ENCODE measurements at places on chromosomes 13 and 19.

- DNase-seq: no peak
Measured at GRCh38 chr13:43478211-43478610, 308.6 kb downstream of the ENOX1 start.

GRCh38 chr13:44432650-44433049 lies 59.0 kb downstream of the SERP2 start:
- DNase-seq: no peak

GRCh38 chr13:57877601-57878000 lies 246.1 kb downstream of the PCDH17 start:
- DNase-seq: no peak

GRCh38 chr19:49229416-49229815 lies 71.8 kb downstream of the TRPM4 start:
- DNase-seq: no peak

GRCh38 chr13:38167164-38167822 lies 182.4 kb upstream of the UFM1 start:
- DNase-seq: no peak

DNA sequence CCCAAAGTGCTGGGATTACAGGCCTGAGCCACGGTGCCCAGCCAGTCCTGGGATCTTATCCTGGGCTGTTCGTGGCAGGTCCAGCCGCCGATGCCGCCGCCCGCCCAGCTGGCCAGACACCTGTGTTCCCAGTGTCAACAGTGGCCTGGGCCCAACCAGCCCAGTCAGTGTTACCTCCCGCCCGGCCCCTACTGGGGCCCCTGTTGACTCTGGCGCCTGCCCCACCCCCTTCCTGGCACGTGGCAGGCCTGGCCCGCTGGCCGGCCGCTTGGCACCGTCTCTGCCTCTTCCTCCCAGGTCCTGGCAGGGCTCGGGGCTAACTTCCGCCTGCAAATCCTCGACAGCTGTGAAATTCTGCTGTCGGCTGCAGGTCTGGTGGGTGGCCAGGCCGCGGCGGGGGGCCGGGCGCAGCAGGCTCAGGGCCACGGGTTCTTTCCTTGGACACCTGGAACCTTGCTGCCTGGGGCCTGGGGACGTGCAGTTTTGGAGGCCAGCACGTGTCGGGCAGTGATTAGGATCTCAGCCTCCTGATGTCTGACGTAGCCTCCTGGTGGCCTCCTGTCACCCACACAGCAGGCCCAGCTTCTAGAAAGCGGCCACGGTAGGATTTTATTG lies 9.1 kb downstream of the ARID3A start:
- peak; percentile 96 for DNase-seq

- no peak for DNase-seq
Measured at GRCh38 chr13:110731072-110731471, 17.6 kb downstream of the ING1 start.

- DNase-seq: peak; percentile 22
Measured at GRCh38 chr19:3950871-3951861, 18.3 kb downstream of the NMRK2 start.

DNA sequence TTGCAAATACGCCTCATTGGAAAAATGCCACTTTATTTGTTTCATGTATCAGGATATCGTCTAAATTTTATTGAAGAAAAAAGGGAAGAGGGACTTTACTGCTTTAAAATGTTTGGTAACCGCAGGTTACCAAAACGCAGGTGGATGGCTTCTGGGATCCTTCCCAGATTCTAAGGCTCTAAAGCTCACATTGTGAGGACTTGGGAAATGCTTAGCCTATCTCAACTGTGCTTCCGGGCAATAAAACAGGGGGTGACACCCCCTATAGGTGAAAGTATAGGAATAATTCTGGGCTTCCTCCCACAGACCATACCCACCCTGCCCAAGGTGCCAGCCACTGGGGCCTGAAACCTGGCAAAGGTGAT lies 73.2 kb upstream of the IPO5 start:
- no peak for DNase-seq

GRCh38 chr13:29832761-29833298 lies 17.6 kb downstream of the UBL3 start:
- no peak for DNase-seq

- DNase-seq: no peak
Measured at GRCh38 chr19:56603829-56604228, 8.7 kb downstream of the ZNF71 start.

DNA sequence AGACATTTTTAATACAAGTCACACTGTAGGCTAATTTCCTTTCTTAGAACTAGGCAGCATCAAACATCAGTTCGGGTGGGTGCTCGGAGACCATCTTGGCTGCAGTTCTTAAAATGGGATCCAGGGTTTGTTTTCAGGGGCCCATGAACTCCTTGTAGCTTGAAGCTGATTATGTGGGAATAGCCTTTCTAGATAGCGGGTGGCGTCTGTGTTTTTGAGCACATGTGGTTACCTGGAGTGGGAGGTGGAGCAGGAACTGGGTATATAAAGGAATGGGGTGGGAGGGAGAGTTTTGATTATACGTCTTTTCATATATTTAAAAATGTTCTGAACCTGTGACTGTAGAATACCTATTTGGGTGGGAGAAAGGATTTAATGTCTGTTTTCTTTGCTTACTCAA lies 12.9 kb downstream of the CLPTM1 start:
- no peak for DNase-seq

DNA sequence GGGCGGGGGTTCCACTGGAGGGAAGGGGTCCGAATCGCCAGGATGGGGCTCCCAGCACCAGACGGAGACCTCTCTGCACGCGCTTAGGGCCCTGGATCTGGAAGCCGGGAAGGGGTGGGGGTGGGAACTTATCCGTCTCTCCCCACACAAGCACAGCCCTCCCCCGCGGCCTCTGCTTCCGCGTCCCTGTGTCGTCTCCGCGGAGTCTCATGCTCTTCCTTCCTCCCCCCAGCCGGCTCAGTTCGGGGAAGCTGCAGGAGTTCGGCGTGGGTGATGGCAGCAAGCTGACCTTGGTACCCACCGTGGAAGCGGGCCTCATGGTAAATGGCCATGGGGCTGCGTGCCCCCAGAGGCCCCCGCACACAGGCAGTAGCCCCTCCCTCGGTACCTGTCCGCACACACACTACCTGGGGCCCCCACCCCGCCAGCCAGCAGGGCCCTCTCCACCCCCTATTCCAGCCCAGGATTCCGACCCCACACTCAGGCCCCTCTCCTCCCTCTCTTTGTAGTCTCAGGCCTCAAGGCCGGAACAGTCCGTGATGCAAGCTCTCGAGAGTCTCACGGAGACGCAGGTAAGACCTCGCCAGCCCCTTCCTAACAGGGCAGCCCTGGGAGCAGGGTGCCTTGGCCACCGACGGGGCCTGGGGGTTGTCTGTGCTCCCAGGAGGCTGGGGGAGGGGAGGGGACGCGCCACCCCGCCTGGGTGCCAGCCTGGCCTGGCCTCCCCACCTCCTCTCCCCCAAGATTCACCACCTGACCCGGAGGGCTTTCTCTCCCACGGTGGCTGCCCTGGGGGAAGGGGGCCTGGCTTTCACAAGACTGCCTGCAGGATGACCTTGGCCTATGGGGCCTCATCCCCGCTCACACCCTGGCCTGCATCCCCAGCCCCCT lies 3.2 kb downstream of the MIDN start:
- peak; percentile 67 for DNase-seq

GRCh38 chr19:53102756-53103233 lies 427 bp downstream of the ZNF160 start:
- peak; percentile 52 for DNase-seq

DNA sequence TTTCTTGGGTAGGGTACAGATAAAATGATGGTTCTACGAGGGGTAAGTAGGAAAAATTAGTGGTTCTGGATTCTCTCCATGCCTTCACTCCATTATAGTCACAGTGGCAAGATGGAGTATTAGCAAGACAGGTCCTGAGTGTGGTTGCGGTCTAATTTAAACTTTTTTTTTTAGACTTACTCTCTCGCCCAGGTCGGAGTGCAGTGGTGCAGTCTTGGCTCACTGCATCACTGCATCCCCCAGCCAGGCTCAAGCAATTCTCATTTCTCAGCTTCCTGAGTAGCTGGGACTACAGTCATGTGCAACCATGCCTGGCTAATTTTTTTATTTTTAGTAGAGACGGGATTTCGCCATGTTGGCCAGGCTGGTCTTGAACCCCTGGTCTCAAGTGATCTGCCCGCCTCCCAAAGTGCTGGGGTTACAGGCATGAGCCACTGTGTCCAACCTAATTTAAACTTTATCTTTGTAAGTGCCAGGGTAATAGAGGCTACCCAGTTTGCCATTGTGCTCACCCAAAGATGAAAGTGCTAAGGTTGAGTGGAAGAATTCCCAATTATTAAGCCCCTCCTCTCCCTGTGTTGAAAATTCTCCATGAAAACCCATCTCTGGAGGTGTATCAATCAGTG lies 135.6 kb downstream of the TM9SF2 start:
- no peak for DNase-seq

- DNase-seq: no peak
Measured at GRCh38 chr13:28501547-28501946, 6.6 kb upstream of the FLT1 start.

GRCh38 chr13:50691176-50691680 lies 152.3 kb downstream of the DLEU7 start:
- DNase-seq: no peak

DNA sequence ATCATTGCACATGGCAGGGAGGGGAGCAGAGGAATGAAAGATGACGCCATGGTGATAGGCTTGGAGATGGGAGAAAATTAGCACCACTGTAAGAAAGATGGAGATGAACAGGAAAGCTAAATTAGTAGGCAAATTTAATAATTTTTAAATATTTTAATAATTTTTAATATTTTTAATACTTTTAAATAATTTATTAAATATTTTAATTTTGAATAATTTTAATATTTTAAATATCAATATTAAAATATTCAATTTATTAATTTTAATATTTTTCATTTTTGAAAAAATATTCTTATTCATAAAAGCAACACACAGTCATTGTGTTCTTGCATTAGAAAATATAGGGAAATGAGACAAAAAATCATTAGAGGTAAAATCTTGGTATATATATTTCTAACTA lies 15.9 kb upstream of the KL start:
- DNase-seq: no peak

DNA sequence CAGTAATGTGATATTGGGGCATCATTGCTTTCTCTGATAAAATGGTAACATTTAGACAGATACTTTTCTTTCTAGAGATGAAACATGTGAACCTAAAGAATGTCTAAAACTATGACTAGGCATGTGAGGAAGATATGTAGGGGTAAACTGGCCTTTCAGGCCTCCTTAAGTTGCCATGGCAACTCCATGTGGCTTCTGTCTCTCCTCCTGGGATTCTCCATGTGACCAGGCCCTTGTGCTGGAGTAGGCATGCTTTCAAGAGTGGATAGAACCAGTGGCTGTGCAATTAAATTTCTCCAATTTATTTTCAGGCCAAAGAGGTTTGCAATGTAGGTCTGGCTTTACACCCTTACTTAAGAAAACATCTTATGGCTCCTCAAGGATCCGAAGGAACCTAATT lies 130.8 kb downstream of the OLFM4 start:
- DNase-seq: no peak

- DNase-seq: no peak
Measured at GRCh38 chr13:113967729-113968462, 6.0 kb downstream of the C13orf46 start.

GRCh38 chr13:70108356-70109105 lies at the start of gene KLHL1:
KLHL1 (minus strand) TSS chr13:70108452; CDS start chr13:70107699, 753 bp downstream.
- no peak for DNase-seq

GRCh38 chr19:8682472-8682871 lies 16.1 kb downstream of the ACTL9 start:
- DNase-seq: no peak

GRCh38 chr19:23561341-23561740 lies 125.7 kb downstream of the ZNF675 start:
- DNase-seq: no peak

- no peak for DNase-seq
Measured at GRCh38 chr13:51632591-51633362, 48.5 kb downstream of the WDFY2 start.

DNA sequence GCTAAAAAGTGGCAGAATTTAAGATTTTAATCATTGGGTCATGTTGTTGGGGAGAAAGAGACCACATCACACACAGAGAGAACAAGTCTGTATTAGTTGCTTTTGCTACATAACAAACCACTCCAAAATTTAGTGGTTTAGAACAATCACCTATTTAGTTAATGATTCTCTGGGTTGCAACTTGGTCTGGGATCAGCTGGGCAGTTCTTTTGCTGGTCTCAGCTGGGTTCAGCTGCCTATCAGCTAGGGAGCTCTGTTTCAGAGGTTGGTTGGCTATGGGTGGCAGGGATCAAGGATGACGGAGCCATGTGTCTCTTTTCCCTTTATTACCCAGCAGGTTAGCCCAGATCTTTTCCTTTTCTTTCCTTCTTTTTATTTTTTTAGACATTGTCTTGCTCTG lies 8.9 kb downstream of the PINLYP start:
- no peak for DNase-seq

- no peak for DNase-seq
Measured at GRCh38 chr13:79647533-79647932, 166.6 kb downstream of the NDFIP2 start.

DNA sequence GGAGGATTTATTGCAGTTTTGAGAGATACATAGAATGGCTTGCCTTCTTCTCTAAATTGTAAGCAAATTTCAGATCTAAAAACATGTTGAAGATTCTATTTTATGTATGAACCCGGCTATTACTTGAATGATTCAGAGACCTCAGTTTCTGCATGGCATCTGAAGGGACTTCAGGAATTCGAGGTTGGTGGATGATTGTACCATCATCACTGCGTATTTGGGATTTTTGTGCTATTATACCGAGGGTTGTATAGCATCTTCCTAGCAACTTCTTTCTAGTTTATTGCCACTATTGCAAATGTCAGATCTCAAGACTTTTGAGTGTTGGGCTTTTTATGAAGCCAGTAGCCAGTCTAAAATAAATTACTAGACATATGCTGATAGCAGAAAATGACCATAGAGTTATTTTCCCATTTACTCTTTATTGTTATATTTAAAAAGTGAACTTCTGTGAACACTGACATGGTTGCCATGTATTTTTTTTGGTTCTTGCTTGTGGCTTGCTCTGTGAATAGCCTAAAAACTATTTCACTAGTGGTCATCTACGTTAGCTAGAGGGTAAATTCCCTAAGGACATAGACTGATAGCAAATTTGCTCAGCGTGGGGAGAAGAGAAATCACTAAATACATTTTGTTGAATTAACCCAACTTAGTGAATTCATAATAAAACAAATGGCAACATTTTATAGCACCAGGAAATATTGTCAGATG lies 70.6 kb upstream of the KLF12 start:
- DNase-seq: no peak

DNA sequence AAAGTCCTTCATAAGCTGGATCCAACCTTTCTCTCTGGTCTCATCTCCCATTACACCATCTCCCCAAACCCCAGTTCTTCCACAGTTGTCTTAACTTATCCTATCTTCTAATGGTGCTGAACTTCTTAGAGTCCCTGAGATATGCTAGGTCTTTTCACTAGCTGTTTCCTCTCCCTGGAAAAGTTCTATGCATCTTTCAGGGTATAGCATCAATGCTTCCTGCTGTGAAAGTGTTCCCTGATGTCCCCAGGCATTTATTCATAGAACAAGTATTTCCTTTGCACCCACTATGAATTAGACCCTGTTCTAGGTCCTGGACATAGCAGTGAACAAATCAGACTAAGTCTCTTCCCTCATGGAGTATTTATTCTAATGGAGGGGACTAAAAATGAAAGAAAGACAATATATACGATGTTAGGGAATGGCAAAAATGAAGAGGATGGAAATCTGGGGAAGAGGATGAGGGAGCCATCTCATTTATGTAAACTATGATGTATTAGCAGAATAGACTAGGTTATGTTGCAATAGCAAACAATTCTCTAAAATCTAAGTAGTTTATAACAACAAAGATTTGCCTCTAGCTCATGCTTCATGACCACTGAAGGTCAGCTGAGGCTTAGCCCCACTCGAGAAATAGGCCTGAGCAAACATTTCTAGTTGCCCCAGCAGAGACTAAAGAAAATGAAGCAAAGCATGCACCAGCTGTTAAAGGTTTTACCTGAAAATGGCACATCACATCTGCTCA lies 120.0 kb downstream of the CYSLTR2 start:
- DNase-seq: no peak
